ENCODE measurements at places on chromosomes 12 and 14.

GRCh38 chr12:24244801-24245200 lies 295.3 kb upstream of the SOX5 start:
- no peak for DNase-seq

GRCh38 chr14:104144911-104145825 lies 6.8 kb downstream of the KIF26A start:
- DNase-seq, result no peak

GRCh38 chr12:81957631-81958030 lies 198.5 kb upstream of the PPFIA2 start:
- DNase-seq, result no peak

- no peak for DNase-seq
Measured at GRCh38 chr12:108337235-108338223, 1.6 kb downstream of the CMKLR1 start.

DNA sequence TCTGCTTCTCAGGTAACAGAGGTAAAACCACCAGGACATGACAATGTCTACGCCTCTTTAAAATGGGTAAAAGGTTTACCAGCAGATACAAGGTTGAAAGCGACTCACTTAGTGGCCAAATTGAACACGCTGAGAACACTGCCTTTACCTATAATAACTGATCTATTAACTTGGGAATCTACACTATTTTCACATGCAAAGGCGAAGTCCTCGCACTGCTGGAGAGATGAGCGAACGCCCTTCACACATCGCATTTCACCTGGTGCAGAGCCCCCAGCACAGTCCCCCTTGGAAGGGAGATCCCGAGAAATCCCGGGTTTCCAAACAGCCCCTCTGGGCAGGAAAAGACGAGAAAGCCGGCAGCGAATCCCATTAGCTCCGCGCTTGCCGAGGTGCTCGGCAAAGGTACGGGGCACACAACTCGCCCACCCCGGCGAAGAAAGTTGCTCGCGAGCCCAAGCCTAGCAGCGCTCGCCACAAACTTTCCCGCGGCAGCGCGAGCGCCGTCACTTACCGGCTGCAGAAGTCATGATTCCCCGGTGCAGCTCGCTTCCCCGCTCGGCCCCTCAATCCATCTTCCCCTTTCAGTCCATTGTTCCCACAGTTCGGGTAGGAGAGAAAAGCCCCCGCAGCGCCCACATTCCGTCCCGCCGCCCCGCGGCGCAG lies 423 bp downstream of the FGD6 start:
- DNase-seq, result no peak

GRCh38 chr14:78690836-78691235 lies 520.7 kb downstream of the NRXN3 start:
- DNase-seq, result no peak

GRCh38 chr12:92132288-92132687 lies 13.4 kb downstream of the BTG1 start:
- DNase-seq, result no peak

DNA sequence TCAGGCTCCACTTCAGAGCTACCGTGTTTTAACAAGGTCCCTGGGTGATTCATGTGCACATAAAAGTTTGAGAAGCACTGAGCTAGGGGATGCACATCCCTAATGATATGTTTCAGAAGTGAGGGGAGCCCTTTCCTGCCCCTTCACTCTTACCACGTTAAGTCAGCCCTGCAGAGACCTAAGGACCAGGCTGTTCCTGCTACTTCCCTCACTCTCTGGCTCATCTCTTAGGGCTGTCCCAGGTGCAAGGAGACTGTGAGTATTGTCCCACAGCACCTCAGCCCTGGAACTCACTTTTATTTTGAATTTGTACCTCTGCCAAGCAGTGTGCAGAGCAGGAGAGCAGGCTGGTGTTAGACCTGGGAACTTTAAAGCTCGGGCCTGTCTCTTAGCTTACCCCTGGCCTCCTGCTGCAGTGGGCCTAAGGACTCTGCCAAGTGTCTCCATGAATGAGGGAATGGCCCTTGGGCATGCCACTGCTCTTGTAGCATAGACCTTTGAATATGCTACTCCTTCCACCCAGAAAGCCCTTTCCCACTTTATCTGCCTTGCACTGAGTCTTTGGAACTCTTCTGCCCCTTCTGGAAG lies 11.0 kb upstream of the SUSD6 start:
- no peak for DNase-seq

- no peak for DNase-seq
Measured at GRCh38 chr14:22297376-22297775, 291.6 kb downstream of the DAD1 start.

DNA sequence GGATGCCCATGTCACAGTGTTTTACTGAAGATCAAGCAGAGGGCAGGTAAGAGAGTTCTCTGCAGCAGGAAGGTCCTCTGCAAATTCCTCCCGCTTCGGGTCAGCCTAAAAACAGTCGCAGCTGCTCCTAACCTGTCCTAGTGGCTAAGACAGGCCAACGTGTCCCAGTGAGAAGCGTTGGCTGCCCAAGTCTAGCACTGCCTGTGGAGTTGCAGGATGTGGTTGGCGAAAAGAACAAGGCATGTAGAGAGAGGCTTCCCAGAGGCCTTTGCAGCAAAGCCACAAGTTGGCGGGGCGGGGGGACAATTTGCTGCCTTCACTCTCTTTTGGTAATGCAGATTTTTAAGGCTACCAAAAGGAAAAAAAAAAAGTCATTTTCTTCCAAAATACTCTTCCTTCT lies 340.1 kb downstream of the BCL11B start:
- no peak for DNase-seq

GRCh38 chr12:123358035-123358434 lies 6.6 kb downstream of the SBNO1 start:
- no peak for DNase-seq

DNA sequence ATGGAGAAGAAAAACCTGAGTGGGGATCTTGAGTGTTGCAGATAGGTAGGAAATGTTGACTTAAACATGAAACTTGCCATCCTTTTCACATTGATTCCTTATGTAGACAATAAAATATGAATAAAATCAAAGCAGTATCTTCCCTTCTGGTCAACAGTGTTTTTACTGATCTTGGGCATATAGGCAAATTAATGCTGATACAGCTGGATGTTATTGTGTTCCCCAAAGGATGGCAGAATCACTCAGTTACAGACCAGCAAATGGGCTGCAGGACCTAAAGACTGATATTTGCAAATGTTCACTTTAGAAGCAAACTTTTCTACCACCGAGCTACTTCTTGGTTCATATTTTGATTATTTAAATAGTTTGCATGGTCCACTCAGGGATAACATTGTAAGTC lies 33.9 kb downstream of the MTHFD1 start:
- no peak for DNase-seq

- DNase-seq, result no peak
Measured at GRCh38 chr12:55820679-55821078, 2.8 kb downstream of the ORMDL2 start.

DNA sequence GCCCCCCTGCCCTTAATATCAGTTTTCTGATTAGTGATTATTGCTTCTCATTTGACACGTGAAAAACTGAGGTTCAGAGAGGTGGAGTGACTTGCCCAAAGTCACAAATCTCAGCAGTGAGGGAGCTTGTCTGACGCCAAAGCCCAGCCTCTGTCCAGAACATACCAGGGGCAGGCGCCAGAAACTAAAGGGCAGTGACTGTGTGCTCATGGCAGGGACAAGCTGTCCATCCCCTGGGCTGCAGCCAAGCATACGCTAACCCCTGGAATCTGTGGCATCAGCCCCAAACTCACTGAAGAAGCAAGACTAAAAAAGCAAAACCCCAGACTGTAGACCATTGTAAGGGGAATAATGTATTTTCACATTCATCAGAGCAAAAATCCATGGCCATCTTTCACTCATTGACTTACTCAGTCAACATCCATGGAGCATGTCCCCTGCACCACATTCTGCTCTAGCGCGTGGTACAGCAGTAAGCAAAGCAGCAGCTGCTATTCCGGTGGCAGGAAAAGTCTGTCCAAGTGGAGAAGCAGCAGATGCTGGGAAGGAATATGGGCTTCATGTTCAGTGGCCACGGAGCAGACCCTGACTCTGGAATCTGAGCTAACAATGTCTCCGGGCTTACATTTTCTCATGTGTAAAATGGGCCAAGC lies 1.5 kb upstream of the SERPINA4 start:
- no peak for DNase-seq

GRCh38 chr12:130577351-130577750 lies 138.7 kb downstream of the RIMBP2 start:
- no peak for DNase-seq

- DNase-seq, result no peak
Measured at GRCh38 chr12:31106101-31106803, 32.6 kb downstream of the DDX11 start.

- no peak for DNase-seq
Measured at GRCh38 chr12:91381309-91381804, 198.7 kb upstream of the DCN start.

- no peak for DNase-seq
Measured at GRCh38 chr12:122996188-122996601, 15.7 kb downstream of the ARL6IP4 start.

DNA sequence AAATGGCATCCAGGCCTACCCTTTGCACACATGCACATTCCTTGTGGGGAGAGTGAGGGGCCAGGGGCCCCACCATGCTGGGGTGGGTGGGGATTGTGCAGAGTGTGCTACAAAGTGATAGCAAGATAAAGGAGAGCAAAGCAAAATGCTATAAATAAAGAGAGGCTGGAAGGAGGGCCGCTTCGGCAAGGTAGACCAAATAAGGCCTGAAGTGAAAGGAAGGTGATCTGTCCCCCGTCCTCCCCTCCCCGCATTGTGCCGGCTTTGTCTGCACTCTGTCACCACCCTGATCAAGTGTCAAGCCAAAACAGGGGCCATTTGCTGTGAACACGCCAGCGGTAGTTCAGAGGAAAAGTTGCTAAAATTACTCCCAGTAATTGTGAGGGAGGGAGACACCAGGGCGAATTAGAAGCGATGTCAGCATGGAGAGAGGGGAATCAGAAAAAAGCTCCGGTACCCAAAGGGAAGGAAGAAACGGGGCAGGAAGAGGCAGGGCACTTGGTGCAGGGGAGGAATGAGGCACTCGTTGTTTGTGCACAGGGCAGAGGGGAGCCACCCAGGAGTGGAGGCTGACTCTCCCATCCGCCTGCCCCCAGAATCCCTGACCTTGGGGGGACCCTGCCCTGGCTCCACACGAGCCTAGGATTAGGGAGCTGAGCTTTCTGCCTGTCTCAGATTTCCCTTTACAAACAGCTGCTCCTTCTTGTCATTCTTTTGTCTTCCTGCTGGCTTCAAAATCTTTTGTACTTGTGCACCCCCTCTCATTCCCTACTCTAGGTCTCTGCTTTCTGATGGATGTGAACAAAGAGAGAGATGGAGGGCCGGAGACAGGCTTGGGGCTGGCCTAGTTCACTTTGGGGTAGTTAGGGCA lies 2.9 kb upstream of the MYH7 start:
- no peak for DNase-seq

DNA sequence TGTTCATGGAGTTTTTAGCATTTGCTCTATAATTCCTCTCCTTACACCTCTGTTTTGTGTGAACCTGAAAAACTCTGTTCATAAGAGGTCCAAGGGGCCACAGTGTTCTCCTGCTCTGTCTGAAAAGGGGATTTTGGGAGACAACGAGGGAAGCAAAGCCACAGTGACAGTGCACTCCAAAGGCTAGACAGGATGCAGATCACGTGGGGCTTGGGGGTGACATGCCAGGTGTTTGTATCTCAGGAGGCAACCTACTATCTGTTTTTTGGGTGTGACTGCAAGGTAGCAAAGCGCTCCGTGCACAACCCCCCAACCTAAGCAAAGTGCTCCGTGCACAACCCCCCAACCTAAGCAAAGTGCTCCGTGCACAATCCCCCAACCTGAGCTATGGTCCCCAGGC lies 5.1 kb upstream of the CHD4 start:
- no peak for DNase-seq

DNA sequence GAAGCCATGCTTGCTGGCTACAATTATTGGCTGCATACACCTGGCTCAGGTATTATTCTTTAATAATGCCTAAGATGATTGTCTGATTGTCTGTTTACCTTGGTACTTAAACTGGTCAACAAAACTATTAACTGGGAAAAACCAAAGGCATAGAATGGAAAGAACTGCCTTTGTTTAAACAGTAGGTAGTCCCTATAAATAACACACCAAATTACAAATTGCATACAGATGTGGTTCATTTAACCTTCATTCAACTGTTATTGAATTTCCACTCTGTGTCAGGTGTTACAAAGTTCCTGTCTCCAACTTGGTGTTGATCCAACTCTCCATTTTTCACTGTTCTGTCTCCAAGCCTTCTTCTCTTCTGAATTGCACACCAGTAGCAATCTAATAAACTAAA lies 79.8 kb upstream of the FSCB start:
- no peak for DNase-seq

GRCh38 chr14:95196268-95196667 lies 38.9 kb upstream of the DICER1 start:
- no peak for DNase-seq

Data from thoracic aorta (tissue), 2 donors.